ENCODE measurements at places on chromosomes 5 and 9.

- peak; percentile 90 for DNase-seq
Observed at GRCh38 chr5:17042041-17042440, 106.0 kb upstream of the MYO10 start.

DNA sequence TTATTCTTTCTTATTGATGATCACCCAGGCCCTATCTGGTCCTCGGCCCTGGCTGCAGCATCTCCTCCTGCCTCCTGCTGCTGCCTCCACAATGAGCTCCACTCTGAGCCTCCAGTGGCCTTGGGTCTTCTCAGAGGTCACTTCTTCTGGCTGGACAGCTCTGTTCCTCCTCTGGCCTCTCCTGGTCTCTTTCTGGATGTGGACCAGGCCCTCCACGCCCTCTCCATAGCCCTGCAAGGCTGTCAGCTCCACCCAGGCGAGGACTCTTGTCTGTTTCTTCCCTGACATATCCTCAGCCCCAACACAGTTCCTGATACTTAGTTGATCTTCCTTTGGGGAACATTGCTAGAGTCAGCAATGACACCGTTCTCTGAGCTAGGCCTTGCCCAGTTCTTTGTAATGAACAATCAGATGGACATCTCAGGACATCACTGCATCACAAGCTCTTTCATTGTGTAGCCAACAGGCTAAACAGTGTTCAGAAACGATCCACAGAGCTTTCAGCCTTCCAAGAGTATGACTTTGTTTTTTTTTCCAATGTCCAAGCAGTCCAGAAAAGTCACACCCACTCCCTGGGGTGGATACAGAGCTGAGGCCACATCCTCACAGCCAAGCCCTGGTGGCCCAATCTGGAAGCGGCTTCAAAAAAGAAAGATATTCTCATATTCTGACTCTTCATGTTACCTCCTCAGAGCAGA is 62.5 kb upstream of the DNAH5 start:
- DNase-seq: no peak

DNA sequence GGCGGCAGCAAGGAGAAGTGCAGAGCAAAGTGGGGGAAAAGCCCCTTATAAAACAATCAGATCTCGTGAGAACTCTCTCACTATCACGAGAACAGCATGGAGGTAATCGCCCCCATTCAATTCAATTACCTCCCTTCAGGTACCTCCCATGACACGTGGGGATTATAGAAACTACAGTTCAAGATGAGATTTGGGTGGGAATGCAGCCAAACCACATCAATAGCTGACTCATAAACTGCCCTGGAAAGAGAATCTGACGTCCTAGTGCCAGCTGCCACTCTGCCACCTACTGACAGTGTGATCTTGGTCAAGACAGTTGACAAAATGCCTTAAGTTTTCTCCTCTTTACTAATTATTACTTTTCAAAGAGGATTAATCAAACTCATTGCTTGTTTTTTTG is 128.3 kb downstream of the GPBP1 start:
- peak; percentile 46 for DNase-seq

DNA sequence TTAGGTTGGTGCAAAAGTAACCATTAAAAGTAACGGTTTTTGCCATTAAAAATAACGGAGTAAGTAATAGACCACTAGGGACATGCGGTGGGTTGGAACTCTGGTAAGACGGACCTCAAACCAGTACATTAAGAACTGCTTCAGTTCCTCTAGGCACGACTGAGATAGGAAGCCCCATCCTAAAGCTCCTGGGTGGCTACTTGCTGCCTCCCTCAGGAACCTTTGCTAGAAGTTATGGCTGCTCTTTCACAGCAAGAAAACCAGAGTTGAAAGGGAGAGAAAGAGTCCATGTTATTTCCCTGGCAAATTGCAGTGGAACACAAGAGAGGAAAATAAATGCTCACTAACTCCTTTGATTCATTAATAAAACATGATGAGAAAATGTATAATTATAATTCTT is 47.6 kb downstream of the MCTP1 start:
- DNase-seq: no peak

DNA sequence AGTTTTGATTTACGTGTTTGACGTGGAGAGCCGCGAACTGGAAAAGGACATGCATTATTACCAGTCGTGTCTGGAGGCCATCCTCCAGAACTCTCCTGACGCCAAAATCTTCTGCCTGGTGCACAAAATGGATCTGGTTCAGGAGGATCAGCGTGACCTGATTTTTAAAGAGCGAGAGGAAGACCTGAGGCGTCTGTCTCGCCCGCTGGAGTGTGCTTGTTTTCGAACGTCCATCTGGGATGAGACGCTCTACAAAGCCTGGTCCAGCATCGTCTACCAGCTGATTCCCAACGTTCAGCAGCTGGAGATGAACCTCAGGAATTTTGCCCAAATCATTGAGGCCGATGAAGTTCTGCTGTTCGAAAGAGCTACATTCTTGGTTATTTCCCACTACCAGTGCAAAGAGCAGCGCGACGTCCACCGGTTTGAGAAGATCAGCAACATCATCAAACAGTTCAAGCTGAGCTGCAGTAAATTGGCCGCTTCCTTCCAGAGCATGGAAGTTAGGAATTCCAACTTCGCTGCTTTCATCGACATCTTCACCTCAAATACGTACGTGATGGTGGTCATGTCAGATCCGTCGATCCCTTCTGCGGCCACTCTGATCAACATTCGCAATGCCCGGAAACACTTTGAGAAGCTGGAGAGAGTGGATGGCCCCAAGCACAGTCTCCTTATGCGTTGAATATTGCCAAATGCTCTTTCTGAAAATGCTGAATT is 850 bp downstream of the RRAGA start:
- DNase-seq: peak; percentile 31

GRCh38 chr5:179166886-179167841 is 107.0 kb downstream of the ZNF354C start:
- peak; percentile 37 for DNase-seq

GRCh38 chr9:99531313-99531712 is 290.4 kb upstream of the NR4A3 start:
- no peak for DNase-seq

DNA sequence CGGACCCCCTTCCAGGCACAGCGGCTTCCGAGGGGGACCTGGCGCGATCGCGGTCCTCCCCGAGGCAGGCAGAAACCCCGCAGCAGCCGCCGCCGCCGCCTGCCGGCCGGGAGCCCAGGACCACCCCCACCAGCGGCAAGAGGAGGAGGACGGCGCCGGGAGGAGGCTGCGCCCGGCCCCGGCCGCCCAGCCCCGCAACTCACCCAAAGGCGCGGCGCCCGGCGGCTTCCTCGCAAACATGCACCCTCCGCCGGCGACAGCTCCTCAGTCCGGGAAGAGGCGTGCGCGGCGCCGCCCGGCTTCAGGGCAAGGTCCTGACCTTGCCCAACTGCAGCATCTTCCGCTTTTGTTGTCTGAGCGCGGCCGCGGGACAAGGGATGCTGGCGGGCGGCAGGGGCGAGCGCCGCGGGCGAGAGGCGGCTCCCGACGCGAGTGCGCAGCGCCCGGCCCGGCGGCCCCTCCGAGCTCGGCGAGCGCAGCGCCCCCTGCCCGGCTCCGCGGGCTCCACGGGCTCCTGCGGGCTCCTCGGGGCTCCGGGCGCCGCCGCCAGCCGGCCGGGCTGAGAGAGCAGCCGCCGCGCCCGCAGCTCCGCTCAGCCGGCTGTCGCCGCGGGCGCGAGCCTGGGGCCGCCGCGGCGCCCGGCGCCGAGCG is 507 bp downstream of the CTNND2 start:
- peak; percentile 1 for DNase-seq

GRCh38 chr5:136143312-136143711 is 10.7 kb downstream of the SMAD5 start:
- DNase-seq: no peak

DNA sequence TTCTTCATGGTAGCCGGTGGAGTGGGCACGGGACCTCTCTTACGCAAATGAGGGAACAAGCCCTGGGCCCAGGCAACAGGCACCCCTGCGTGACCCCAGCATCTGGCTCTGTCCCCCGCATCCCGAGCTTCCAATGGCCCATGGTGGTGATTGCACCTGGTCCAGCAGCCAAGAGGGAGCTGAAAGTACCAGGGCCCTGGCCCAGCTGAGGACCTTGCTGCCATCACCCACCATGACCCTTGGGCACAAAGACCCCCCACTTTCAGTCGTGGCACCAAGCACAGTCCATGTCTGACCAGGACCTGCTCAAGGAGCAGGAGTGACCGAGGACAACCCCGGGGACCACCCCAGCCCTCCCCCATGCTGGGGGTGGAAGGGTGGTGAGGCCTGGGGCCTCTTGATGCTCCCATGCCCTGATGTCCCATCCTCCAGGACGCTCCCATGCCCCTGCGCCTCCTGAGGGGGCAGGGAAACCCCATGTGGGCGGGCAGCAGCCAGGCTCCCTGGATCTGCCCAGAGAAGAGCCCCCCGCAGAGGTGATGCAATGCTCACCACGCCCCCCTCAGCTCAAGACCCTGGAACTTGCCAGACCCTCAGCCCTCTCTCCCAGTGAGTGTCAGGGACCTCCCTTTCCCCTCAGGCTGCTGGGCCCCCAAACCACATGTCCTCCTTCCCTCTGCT is 123.9 kb downstream of the ADAMTS2 start:
- DNase-seq: no peak

- DNase-seq: no peak
Observed at GRCh38 chr5:31645420-31646081, 6.6 kb downstream of the PDZD2 start.

DNA sequence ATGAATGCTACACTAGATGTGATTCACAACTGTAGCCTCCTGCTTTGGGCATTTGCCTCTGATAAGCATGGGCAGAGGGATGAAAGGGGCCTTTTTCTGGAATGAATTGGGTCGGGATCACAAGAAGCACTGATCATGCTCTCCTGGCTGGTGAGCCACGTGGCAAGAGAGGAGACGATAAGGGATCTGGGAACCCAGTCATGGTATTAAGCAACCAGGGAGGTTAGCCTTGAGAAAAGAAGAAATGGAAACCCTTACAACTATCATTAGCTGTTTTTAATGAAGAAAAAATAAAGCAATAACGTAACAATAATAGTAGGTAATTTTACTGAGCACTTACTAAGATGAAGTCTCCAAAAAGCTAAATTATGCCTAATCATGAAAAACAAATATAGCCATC is 50.0 kb upstream of the RAI14 start:
- no peak for DNase-seq

DNA sequence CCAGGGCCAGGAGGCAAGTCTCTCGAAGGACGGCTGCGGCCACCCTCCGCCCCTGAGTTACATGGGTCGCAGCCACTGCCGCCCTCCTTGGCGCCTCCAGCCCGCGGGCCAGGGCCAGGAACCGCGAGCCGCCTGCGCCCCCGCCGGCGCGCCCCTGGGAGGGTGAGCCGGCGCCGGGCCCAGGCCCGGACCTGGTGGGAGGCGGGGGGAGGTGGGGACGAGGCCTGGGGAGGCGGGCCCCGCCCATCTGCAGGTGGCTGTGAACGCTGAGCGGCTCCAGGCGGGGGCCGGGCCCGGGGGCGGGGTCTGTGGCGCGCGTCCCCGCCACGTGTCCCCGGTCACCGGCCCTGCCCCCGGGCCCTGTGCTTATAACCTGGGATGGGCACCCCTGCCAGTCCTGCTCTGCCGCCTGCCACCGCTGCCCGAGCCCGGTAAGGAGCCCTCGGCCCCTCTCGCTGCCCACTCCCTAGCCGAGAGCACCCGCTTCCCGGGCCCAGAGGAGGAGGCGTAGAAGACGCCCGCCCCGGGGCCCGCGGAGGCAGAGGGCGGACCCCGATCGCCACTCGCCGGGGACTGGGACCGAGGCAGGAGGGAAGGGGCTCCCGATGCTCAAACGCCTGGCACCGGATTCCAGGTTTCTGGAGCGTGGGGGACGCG is at the start of gene ASS1:
Gene ASS1 (plus strand): TSS at position 397 of the 657 bp plus-strand sequence. CDS start 7,268 bp downstream, outside the sequence.
- DNase-seq: peak; percentile 78

DNA sequence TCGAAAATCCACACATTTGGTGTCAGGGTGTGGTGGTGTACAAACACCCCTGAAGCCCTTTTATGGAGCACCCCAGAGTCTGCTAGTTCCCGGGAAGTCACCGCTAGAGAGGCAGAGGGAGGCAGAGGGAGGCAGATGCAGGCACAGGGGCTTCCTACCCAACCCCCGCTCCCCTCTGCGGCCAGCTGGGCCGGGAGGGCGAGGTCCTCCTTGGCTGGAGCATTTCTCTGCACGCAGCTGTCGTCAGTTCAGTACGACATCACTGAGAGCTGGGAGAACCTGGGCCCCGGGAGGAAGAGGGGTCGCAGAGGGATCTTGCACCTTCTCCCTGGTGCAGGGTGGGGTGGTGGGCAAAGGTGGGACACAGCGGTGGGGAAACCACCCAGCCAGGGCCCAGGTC is 15.8 kb upstream of the UBAC1 start:
- no peak for DNase-seq

GRCh38 chr9:114606068-114606467 is 5.0 kb upstream of the TMEM268 start:
- no peak for DNase-seq

DNA sequence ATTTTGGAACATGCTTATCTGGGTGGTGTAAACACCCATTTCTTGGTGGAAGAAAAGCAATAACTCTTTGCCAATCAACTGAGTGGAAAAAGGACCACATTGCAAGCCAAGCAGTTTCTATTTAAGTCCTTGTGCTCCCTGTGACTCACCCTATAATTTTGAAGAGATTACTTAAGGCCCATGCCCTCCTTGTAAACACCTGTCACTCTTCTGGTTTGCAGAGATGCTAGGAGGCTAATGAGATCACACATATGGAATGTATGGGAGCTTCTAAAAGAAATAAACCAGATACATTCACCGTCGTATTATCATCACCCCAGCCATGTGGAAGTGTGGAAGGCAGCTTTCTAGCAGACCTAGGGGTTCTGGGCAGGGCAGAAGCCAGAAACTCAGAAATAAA is 337.1 kb downstream of the GADD45G start:
- peak; percentile 2 for DNase-seq

DNA sequence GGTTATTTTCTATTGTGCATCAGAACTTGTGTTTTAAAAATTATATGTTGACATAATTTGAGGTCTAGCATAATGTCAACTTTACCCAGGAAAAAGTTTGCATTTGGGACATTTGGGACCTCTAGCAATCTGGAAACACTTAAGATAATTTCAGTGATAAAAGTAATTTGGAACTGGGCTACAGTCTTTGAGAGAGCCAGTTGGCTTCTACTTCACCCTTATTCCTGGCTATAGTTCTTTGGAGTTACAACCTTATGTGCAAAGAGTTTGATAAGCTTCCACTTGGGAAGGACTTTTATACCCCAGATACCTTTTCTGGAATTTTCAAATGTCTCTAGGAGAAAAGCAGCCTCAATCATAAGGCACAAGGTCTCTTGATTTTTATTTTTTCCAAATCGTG is 139.3 kb downstream of the ARRDC3 start:
- no peak for DNase-seq

- DNase-seq: no peak
Observed at GRCh38 chr9:93037476-93037971, 21.0 kb upstream of the SUSD3 start.

DNA sequence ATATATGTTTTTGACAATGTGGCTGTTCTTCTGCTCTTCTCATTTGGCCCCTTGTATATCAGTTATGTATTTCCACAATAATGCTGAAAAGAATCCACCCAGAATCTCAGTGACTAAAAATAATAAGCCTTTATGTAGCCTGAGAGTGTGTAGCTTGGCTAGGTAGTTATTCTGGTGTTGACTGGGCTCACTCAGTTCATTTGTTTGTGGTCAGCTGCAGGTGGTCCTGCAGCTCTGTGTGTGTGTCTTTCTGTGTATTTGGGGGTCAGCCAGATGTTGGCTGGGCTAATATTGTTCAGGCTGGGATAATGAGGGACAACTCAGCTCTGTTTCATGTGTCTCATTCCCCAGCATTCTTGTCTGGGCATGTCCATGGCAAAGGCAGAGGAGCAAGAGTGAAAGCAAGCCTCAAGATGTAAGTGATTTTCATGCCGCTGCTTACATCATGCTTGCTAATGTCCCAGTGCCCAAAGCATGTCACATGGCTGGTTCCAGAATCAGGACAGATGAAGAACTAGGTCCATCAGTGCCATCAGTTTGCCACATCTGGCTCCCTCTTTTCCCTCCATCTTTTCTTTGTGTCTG is 162.8 kb downstream of the KCTD16 start:
- peak; percentile 5 for DNase-seq

All from foreskin fibroblast (primary cell).